Stimulated activated CD8-positive, alpha-beta memory T cell treated with anti-CD3 and anti-CD28 coated beads, Interleukin-15, amount 100 ng/mL, for 24 hours (primary cell): ENCODE measurements at places on chromosomes 12 and 14.

- no peak for DNase-seq
Measured at GRCh38 chr14:104875412-104875751, 10.3 kb downstream of the CEP170B start.

- DNase-seq: no peak
Measured at GRCh38 chr12:71536279-71536938, 96.8 kb downstream of the LGR5 start.

DNA sequence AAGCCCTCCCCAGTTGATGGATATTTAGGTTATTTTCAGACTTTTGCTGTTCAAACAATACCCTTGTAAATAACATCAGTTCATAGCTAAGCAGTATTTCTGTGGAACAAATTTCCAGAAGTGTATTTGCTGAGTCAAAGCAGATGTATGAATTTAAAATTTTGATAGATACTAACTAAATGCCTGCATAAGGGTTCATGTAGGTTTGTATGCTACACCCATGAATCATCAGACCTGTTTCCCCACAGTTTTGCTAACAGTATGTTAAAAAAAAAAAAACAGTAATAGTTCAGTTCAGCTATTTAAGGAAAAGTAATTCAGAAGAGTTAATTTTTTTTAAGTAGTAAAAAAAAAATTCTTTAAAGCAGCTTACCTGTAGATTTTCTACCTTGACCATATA is 236.1 kb upstream of the DIO2 start:
- DNase-seq: no peak

GRCh38 chr12:84929501-84929900 is 16.9 kb upstream of the SLC6A15 start:
- DNase-seq: no peak

DNA sequence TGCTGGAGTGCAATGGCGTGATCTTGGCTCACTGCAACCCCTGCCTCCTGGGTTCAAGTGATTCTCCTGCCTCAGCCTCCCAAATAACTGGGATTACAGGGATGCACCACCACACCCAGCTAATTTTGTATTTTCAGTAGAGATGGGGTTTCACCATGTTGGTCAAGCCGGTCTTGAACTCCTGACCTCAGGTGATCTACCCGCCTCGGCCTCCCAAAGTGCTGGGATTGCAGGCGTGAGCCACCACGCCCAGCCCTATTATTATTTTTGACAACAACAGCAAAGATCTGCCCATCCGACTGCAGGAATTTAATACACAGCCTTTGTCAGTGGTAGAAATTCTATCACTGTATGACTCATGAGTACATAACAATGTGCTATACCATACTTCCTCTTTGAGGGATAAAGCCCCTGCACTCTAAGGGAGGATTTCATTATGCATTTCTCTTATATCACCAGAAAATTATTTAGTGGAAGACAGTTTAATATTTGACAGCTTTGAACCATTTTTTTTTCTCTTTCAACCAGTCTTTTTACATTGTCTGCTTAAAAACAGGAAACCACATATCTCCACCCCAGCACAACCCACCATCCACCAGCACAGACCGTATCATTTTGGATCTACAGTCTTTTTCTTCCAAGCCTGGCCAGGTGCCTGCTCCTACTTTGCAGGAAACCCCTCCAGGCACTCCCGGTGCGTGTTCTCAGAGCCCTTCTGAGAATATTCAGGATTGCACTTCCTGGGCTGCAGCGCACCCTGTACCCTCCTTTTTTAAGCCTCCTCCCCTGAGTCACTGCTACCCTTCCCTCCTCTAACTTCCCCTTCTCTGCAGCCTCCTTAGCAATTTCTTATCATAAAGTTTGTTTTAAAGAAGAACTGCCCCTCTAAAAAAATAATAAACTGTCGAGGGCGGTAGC is 594 bp downstream of the ARHGDIB start:
- DNase-seq: no peak

- no peak for DNase-seq
Measured at GRCh38 chr14:69247676-69248440, 12.1 kb upstream of the GALNT16 start.

GRCh38 chr14:86933460-86933859 is 1059.5 kb downstream of the GALC start:
- DNase-seq: no peak

DNA sequence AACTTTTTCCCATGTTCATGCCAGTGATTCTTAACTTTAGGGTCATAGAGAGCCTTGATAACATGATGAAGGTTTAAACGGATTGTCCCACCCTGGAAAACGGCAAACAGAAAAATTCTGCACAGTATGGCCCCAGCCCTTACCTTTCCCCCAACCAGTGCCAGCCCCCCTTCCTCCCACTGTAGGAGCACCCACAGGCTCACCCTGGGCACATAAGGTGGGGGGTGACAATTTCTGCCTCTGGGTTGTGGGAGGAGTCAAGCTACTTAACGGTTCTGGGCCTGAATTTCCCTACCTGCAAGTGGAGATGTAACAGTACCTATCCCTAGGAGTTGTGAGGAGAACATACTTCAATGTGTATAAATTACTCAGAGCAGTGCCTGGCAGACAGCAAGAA is 18.0 kb downstream of the XRCC3 start:
- DNase-seq: no peak

DNA sequence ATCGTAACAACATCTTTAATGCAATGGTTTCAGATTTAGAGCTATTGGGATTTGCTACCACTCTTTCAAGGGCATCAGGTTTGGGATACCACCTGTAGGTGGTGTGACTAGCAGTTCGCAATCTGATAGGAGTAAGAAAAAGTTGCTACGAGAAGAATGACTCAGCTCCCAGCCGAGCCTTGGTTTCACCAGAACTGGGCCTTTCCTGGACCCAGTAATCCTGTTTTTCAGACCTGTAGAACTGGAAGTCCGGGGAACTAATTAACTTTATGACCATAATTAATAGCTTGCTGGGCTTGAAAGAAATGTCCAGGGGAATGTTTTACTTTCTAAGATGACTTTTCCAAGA is 770 bp downstream of the ABHD4 start:
- no peak for DNase-seq

- DNase-seq: no peak
Measured at GRCh38 chr12:71503579-71504391, 64.2 kb downstream of the LGR5 start.

DNA sequence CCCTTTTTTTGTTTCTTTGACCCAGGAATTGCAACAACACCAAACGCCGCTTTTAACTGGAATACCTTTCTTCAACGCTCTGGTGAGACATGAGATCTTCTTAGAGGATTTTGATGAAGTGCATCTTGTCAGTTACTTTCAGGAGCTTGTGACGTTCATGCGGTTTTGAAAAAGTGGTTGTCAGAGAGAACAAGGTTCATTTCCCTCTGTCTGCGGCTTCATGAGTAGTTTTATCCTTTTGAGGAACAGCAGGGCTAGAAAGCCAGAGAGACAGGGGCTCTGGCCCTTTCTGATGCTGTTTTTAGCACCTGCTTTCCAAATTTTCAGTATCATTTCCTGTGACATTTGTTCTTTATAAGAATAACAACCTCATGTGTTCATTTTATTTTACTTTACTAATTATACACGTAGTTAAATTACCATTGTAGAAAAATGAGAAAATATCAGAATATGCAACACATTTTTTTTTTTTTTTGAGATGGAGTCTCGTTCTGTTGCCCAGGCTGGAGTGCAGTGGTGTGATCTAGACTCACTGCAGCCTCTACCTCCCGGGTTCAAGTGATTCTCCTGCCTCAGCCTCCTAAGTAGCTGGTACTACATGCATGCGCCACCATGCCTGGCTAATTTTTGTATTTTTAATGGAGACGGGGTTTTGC is 61.8 kb downstream of the GLT1D1 start:
- DNase-seq: no peak

GRCh38 chr14:67673451-67673850 is 981 bp downstream of the VTI1B start:
- no peak for DNase-seq

DNA sequence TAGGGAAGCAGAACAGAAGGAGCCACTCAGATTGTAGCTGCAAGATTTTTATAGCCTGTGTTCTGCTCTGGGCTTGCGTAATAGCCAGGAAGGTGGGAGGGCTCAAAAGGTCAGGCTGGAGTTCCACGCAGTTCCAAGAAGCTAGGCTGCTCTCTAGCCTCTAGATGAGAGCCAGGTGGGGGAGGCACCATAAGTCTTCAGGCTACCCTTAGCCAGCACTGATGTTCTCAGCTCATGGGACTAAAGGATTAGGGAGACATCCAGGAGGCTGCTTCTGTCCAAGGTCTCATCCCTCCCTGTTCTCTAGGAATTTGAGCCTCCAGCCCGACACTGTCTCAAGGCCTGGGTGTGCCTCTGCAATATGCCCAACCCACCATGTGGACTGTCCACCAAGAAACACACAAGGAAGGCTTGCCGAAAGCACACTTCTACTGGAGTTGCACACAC is 1.7 kb downstream of the LMBR1L start:
- no peak for DNase-seq

DNA sequence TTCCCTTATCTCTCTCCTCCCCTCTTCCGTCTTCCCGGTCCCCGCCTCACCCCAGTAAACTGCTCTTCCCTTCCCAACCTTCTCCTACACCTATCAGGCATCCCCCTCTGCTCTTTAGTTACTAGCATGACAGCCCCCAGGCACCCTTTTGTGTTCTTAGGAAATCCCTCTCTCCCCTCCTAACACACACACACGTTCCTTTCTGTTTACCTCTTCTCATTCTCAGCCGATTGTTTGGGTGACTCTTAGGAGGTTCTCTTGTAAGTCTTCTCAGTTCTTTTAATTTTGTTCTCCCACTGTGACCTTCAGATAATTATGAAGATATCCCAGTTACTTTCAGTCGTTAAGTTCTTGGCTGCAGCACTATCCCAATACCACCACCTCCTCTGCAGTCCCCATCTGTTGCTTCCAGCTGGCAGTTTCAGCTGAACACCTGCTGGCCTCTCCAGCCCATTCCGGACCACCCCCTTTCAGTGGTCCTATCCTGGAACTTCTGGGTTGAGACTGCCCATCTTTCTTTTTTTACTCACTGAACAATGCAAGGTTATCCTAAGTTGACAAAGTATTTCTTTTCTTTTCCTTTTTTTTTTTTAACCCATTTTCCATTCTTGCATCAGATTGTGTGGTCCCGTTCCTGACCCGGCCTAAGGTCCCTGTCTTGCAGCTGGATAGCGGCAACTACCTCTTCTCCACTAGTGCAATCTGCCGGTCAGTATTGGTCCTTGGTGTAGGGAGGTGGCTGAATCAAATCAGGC is 711 bp downstream of the MARS1 start:
- DNase-seq: no peak

GRCh38 chr12:23888396-23889068 is 60.9 kb downstream of the SOX5 start:
- no peak for DNase-seq

GRCh38 chr12:106774808-106775524 is 484 bp downstream of the RIC8B start:
- no peak for DNase-seq

DNA sequence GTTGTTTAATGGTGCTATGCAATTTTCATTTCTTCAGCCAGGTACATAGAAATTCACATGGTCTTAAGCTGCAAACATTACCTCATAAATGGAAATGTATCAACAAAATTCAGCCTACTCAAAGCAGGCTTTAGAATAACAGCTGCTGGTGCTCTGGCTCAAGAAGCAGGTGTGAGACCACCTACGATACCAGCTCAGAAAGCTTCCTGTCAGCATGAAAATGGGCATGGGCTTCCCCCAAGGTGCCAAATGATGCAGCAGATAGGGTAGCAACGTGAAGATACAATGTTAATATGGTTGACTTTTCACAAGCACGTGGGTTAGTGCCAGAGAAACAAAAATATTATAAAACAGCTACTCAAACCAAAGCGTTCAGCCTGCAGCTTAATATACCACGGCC is 343.4 kb upstream of the PRICKLE1 start:
- no peak for DNase-seq

GRCh38 chr14:46582826-46583225 is 68.8 kb downstream of the RPL10L start:
- DNase-seq: no peak

DNA sequence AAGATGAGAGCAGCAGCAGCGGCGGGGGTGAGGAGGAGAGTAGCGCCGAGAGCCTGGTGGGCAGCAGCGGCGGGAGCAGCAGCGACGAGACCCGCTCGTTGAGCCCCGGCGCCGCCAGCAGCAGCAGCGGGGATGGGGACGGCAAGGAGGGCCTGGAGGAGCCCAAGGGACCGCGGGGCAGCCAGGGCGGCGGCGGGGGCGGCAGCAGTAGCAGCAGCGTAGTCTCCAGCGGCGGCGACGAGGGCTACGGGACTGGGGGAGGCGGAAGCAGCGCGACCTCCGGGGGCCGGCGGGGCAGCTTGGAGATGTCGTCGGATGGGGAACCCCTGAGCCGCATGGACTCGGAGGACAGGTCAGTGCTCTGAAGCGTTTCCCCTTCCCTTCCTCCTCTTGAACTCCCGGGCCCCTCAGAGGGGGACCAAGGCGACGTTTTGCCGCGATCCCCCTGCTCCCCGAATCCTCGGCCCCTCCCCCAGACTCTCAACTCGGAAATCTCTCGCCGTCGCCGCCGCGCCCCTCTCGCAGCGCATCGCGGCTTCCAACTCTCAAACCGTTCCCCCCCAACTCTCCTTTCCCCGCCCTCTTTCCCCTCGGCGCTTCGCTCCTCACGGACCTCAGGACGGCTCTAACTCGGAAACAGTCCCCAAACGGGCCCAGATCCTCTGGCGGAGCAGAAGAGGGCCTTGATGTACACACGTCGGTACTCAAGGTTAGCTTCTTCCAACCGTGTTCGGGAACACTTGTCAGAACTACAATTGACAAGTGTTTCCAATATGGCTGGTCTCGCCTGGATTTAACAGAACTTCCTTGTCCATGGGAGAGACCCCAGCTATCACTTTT is 947 bp downstream of the AEBP2 start:
- peak; percentile 30 for DNase-seq

- DNase-seq: no peak
Measured at GRCh38 chr14:60971271-60971670, 9.6 kb downstream of the TRMT5 start.

DNA sequence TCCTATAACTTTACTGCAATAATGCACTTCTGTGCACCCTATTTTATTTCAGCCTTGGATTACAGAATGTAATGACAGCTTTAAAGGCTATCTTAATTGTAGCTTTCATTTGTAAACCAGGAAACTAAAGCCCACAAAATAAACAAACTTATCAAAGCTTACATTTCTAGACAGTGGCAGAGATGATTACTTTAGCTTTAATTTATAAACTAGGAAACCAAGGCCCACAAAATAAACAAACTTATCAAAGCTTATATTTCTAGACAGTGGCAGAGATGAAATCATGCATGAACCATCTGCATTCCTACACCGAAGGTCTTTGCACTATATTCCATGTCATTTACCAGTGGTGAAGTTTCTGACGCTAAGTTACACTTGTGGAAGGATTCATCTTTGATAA is 74.4 kb downstream of the PRKD1 start:
- DNase-seq: no peak

DNA sequence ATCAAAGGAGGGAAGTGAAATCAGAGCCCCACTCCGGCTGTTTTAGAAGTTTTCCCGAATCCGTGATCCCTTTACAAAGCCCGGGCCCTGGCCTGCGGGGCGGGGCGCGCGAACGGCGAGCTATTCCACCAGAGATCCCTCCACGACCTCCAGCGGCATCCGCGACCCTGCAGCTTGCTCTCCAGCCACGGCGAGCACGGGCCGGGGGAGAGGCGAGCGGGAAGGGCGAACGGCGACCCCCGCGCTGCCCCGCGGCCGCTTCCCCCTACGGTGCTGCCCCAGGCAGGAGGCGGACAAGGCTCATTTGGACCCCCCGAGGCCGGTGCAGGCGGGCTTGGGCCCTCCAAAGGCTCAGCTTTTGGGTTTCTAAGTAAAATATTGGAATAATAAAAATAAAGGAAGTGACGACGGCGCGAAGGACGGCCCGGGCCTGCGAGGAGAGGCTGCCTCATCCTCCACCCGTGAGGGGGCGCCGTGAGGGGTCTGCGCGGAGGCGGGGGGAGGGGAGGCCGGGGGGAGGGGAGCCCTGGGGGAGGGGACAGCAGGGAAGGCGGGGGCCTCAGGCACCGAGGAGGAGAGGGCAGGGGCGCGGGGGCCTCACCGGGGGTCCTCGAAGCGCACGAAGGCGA is 613 bp downstream of the SRSF9 start:
- no peak for DNase-seq
